ENCODE measurements at places on chromosomes 2 and 18. TPM values are rescaled to one million over a fixed set of nuclear protein-coding genes. Genes with fewer than 3 reads are reported as not detected.

Gene SMYD1
- total RNA-seq: not detected

Gene IL1RL2
- total RNA-seq: not detected

Gene PROKR1
- total RNA-seq: not detected

Gene CREG2
- not detected for total RNA-seq

Gene SLC4A5
- total RNA-seq: 2.0 TPM

Gene ITGAV
- 4.7 TPM for total RNA-seq

Gene HOXD10
- not detected for total RNA-seq

Gene PTPRN
- total RNA-seq: 0.92 TPM

Gene ZNF638
- total RNA-seq: 86.0 TPM

DNA sequence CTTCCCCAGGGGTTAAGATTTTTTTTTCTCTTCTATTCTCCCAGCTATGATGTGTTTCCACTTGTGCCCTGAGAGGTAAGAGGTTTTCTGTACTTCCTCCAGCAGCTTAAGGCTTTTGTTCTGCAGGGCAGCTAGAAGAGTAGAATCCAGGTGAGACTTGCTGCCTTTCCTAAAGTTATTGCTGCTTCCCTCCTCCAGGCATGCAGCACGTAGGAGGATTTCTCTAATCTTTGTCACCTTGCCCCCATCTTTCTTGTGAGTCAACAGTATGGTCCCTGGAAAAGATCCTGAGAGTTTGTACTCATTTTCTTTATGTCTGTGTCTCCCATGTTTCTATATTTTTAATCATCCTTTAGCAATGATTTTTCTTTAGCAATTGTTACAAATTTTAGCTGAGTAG, 462.2 kb downstream of the SETBP1 start:
- DNase-seq: no peak

DNA sequence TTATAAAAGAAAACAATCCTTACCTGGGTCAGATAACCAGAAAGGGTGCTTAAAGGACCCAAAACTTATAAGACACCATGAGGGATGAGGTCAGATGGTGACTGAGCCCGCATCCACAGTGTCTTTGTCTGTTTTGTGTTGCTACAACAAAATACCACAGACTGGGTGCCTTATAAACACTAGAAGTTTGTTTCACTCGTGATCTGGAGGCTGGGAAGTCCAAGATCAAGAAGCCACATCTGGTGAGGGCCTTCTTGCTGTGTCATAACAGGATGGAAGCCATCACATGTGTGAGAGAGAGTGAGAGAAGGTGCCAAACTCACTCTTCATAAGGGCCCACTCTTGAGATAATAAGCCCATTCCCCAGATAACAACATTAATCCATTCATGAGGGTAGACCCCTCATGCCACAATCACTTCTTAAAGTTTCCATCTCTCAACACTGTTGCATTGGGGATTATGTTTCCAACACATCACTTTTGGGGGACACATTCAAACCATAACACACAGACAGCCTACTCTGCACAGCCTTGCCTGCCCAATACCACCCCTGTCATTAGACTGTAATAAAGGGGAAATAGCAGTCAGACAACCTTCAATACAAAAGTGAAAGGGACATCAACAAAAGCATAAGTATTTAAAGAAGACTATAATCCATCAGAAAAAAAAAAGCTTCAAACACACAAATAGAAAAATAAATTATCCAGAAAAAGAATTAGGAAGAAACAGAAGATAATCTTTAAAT, 249.8 kb downstream of the ANAPC1 start:
- peak; percentile 36 for DNase-seq

DNA sequence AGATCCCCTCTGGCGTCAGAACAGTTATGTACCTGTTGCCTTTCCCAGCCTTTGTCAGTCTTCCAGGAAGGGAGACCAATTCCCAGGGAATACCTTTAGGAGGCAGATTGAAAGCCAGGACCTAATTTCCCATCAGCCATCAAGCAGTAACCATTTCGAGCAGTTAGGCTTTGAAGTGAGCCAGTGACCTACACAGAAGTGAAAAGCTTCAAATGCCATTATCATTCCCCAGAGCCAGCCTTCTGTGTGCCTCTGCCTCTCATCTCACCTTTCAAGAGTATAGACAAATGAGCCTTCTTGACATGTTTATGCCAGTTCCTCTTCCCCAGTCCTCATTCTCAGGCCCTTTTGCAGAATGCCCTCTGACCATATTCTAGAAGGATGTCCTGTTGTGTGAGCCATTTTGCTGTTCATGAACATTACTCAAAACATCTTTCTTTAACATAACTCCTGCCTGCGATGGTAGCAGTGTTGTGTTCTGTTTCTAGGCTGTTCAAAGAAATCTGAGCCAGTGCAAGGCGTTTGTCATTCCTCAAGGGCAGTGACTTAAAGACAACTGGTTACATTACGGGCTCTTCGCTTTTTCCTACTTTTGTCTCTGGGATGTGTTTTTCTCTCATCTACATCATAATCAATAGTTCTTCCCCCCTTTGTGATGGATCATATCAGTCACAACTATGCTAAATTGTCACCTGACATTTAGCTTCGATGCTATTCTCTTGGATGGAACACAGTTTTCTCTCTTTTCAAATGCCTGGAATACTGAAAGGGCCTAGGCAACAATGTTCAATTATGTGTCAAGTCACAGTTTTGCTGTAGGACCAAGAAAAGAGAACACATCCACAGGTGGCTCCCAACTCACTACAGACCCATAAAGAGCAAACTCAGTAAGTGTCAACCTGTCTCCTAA, 138.6 kb downstream of the ALK start:
- DNase-seq: no peak

GRCh38 chr18:79848579-79849327, 51.0 kb downstream of the KCNG2 start:
- no peak for DNase-seq

DNA sequence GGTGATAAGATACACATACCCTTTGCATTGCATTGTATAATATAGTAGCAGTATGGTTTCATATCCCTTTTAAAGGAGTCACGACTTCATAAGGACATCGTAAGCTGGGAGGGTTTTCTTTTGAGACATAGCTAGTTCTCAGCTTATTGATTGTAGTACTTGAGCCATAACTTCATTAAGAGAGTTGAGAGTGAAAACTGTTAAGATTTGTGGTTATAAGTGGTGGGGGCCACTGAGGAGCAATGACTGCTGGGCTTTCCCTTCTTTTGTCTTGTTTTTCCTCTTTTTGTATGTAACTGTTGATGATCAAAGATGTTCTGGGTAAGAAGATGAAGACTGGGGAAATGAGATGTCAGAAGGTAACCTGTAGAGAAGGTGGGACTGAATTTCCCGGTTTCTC, 11.0 kb downstream of the EIF5B start:
- DNase-seq: peak; percentile 15

DNA sequence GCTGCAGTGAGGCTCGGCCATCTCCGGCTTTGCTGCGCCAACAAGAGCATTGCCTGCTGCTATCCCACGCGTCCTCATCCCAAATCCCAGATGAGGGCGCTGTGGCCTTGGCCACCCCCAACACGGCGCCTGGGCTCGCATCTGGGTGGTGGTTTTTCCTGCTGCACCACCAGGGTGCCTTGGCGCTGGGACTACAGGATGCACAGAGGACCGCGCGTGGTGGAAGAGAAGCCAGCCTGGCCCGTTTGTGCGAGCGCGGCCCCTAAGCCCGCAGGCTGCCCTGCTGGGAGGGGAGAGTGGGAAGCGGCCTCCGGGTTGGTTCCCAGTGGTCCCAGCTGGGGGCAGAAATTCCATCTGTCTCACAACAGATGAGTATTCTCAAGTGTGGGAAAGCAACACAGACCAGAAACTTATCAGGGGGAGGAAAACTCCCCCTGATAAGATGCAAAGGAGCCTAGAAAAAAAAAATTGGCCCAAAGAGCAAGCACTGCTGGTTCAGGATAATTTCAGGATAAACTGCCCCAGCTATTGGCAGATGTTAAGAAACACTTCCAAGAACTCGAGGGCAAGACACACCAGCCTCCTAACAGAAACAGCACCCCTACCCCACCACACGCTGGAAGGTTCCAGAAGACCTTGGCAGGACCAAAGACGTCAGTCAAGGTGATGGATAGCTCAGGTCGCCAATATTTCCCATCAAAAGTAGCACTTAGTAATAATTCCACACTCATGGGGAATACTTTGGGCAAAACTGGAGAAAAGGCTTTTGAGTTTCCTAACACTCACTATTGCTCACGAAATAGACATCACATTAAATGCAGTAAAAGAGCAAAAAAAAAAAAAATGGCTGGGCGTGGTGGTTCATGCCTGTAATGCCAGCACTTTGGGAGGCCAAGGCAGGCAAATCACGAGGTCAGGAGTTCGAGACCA, 152.1 kb downstream of the PXDN start:
- no peak for DNase-seq

- no peak for DNase-seq
Observed at GRCh38 chr2:16591370-16591933, 74.2 kb downstream of the CYRIA start.

GRCh38 chr2:47189635-47190034, 34.5 kb upstream of the STPG4 start:
- DNase-seq: no peak

GRCh38 chr18:55838841-55839240, 250.8 kb upstream of the TCF4 start:
- DNase-seq: no peak

GRCh38 chr2:66535574-66536289, 100.8 kb downstream of the MEIS1 start:
- DNase-seq: no peak

DNA sequence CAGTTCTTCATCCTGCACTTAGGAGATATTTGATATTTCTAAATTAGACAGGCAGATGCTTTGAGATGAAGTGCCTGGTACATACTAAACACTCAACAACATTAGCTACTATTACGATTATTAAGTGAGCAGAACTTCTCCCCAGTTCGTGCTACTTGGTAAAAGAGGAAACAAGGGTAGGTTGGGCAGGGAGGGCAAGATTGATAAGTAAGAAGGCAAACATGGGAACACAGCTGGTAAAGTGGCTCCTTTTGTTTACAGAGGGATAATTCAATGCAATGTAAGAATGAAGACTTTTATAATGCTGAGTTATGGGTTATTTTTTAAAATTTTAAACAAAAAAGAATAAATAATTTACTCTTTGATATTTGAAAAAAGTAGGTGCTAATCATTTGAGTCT, 15.9 kb upstream of the WIPF1 start:
- DNase-seq: no peak

- DNase-seq: no peak
Observed at GRCh38 chr2:62441824-62442223, 64.2 kb downstream of the TMEM17 start.

GRCh38 chr18:44273298-44273697, 407.4 kb upstream of the SETBP1 start:
- DNase-seq: no peak

GRCh38 chr2:94861308-94862152, 9.7 kb upstream of the TEKT4 start:
- no peak for DNase-seq

DNA sequence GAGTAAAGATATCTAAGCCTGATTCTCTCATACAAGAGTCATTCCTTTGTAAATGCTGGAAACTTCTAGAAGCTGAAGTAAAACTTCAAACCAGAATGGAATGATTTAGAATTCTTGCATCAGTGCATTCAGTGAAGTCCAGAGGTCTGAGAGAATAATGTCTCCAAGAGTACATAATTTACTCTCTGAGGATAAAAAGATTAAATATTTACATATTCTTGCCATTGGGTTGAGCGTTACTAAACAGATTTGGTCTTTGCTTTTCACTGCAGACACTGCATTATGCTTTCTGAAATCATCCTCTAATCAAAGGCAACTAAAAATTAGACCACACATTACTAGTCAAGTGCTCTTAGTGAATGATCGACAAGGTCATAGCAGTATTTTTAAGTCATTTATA, 26.5 kb upstream of the KANSL1L start:
- no peak for DNase-seq

- peak; percentile 59 for DNase-seq
Observed at GRCh38 chr2:110871637-110872036, 139.3 kb downstream of the ACOXL start.

- DNase-seq: peak; percentile 61
Observed at GRCh38 chr2:19839438-19839837, 62.3 kb downstream of the TTC32 start.

DNA sequence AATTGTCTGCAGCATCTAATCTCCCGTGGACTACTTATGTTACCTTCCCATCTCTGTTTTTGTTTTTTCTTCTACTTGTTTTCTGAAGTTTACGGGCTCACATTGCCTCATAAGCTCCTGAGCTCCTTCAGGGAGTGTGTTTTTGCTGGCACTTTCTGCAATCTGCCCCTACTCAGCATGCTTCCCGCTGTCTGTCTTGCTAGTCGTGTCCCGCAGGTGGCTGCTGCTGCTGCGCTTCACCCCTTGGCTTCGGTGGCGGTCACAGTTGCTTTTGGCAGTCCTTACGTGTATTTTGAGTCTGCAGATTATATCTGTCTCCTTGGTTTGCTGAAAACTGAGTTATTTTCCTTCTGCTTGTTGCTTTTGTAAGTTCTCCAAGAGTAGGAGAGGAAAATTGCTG, 37.3 kb downstream of the FER1L5 start:
- no peak for DNase-seq

- no peak for DNase-seq
Observed at GRCh38 chr2:86039963-86040655, 65.6 kb downstream of the POLR1A start.

DNA sequence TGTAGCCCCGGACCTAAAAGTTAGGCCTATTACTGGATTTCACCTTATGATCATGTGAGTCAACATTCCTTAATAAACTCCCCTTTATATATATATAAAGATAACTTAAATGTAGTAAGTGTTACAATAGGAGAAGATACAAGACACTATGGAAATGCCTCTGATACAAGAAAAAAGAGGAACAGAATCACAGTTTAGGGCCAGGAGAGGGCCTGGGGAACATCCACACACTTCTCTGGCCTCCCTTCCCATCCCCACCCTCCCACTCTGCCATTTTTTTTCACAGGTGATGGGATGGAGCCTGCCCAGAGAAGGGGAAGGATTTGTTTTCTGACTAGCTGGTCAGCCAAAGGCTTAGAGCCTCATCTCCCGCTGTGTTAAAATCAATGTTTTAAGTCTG, 6.4 kb downstream of the CDC42EP3 start:
- DNase-seq: no peak

GRCh38 chr2:175350105-175350504, 168.6 kb upstream of the ATP5MC3 start:
- no peak for DNase-seq

GRCh38 chr18:9494778-9495331, 19.5 kb downstream of the RALBP1 start:
- DNase-seq: peak; percentile 44

DNA sequence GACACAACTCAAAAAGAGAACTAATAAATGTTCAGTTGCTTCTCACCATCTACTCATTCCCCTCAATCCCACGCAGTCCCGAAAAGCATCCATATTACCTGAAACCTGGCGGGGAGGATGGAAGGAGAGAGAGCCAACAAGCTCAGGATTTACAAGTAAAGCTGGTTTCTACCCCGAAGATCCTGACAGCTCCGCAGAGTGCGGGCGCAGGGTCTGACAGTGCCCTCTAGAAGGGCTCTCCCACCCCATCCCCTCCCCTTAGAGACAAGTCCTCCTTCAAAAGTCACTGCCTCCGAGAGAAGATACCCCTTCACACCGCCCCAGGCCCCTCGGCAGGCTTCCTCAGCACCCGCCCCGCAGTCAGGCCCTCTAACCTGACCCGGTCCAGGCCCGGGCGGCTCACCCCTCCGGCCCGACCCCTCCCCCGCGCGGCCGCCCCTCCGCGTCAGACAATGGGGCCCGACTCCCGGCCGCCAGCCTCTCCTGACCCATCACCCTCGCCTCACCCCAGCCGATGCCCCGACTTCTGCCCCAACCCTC, 550 bp downstream of the RAB1A start:
- DNase-seq: peak; percentile 44

GRCh38 chr2:165905854-165906253, 47.7 kb downstream of the TTC21B start:
- DNase-seq: no peak

All from activated CD8-positive, alpha-beta T cell treated with anti-CD3 and anti-CD28 coated beads for 36 hours (primary cell).